Occipital lobe (tissue), 3 donors: ENCODE measurements at places on chromosomes 3 and 15. TPM values are rescaled to one million over a fixed set of nuclear protein-coding genes. Genes with fewer than 3 reads are reported as not detected.

Gene SEMA3G
- total RNA-seq: 3.0 TPM

Gene CPA3
- total RNA-seq: not detected

Gene SERPINI2
- total RNA-seq: 2.0 TPM

Gene GOLGA8J
- not detected for total RNA-seq

Gene HAUS2
- total RNA-seq: 54.6 TPM
